ENCODE measurements at places on chromosomes 13 and 19.

- DNase-seq = no peak
These were observed at the start of gene CEACAM16 for GRCh38 chr19:44698492-44699201. TSS of gene CEACAM16 (plus strand) at chr19:44699151. CDS start at chr19:44701457, 2,306 bp downstream.

- DNase-seq = no peak
These were observed 10.8 kb upstream of the CCDC97 start for GRCh38 chr19:41299046-41299754.

DNA sequence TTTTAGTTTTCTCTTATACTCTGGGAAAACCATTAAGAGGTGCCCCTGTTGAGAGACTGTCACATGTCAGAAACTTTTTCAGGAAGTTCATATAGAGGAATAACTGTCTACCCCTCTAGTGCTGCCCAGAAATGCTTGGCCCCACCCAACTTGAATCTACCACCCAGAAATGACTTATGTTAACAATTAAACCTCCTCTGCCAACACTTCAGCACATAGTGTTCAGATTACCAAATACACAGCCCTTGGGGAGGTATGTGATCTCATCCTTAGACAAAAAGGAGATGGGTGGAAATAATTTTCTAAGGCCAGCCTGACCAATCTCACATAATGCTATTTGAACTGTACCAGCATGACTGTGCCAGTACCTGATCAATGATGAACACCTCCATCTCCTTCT lies 35.6 kb downstream of the CCDC169 start:
- DNase-seq = no peak

DNA sequence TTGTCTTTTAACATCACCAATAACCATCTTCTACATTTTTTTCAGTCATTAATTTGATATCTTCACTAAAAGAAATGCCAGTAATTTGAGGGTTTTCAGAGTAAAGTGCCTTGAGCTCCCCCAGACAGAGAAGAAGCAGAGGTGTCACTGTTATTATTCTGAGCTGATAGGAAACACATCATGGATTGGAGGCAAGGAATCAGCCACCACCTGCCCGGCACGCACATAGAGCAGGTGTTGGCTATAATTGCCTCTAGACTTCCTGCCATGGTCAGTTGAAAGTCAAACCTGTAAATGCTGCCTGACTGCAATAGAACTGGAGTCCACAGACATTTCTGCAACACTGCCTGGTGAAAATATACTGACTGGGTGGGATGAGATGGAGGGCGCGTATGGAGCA lies 776.6 kb downstream of the UQCRFS1 start:
- DNase-seq = no peak

GRCh38 chr19:41688098-41688497 lies at the start of gene CEACAM7:
TSS of gene CEACAM7 (minus strand) at chr19:41688270. CDS start at chr19:41688165, 105 bp downstream.
- no peak for DNase-seq

DNA sequence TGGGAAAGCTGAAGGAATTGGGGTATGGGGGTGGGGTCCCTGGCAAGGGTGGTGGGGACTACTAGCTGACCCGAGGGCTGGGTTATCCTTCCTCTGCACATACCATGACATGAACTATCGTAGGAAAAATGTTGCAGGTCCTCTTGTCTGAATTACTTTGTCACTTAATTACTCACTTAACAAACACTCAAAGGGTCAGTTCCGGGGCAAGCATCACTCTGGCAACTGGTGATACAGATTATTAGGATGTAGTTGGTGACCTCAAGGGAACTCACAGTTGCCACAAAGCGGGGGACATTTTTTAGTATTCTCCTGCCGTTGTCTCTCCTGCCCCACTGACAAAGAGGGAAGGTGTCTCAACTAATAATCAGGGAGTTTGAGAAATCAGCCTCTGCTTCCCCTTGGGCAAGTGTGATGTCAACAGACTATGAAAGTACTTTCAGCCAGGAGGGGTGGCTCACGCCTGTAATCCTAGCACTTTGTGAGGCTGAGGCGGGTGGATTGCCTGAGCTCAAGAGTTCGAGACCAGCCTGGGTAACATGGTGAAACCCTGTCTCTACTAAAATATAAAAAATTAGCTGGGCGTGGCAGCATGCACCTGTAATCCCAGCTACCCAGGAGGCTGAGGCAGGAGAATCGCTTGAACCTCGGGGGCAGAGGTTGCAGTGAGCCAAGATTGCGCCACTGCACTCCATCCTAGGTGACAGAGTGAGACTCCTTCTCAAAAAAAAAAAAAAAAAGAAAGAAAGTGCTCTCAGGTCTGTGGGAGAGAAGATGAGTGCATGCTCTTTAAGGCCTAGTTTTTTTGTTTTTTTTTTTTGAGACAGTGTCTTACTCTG lies 10.3 kb downstream of the DNAJB1 start:
- no peak for DNase-seq

- DNase-seq = peak; percentile 59
These were observed 26.1 kb downstream of the GAS6 start for GRCh38 chr13:113837560-113838355.

DNA sequence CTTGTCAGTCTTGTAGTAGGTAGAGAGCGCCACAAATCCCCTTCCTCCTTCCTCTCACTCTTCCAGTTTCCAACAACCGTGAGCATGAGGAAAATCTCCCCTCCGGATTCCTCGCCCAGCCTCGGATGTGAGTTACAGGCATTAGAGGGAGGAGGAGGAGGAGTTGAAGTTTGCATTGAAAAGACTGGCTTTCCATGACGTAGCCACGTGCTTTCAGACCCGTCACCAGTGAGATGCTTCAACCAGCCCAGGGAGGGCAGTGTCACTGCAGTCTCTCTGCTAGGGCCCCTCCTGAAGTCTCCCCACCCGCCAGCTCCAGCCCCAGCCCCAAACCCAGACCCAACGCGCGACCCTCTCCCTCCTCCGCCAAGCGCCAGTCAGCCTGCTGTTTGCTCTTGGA lies 442 bp upstream of the FGF14 start:
- DNase-seq = peak; percentile 73

- no peak for DNase-seq
These were observed 10.8 kb downstream of the PRR36 start for GRCh38 chr19:7863157-7863970.

GRCh38 chr13:51946163-51946669 lies 65.0 kb downstream of the ATP7B start:
- DNase-seq = no peak

GRCh38 chr13:45143346-45143751 lies 23.0 kb downstream of the GTF2F2 start:
- DNase-seq = no peak

DNA sequence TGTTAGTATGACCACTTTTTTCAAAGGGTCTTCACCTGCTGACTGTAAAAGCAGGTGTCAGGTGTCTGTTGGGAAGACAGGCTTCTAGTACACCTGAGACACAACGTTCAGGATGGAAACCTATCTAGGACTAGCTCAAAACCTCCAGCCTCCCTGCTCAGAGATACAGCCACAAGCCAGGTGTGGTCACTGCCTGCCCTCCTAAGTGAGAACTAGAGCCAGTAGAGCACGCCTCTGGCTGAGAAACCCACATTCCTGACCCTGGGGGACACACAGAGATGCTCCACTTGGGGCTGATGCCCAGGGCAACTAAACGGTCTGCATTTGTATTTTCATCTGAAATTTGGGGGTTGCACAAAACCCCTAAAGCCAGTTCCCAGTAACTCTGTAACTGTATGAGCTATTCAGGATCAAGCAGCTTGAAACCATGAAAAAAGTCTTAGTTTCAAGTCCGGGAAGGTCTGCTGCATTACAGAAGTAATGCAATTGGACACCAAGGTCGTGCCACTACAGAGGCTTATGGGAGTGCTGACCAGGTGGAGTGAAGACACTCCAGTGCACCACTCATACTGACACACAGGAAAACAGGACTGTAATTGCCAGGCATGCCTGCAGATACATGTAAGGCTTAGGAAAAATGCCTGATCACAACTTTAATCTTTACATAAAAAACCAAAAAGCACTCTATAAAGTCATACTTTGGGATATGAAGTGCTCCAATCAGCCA lies 27.8 kb downstream of the ANKRD10 start:
- DNase-seq = no peak

GRCh38 chr13:94233401-94233800 lies 246.1 kb downstream of the DCT start:
- no peak for DNase-seq

GRCh38 chr13:106277484-106278154 lies 257.8 kb downstream of the EFNB2 start:
- peak; percentile 8 for DNase-seq

GRCh38 chr13:57633950-57634838 lies 2.6 kb downstream of the PCDH17 start:
- DNase-seq = no peak

GRCh38 chr19:2016041-2016807 lies 710 bp upstream of the BTBD2 start:
- peak; percentile 41 for DNase-seq

Measured in COR-L47 (cell line).